ENCODE measurements at places on chromosomes 4 and X. TPM values are rescaled to one million over a fixed set of nuclear protein-coding genes. Genes with fewer than 3 reads are reported as not detected.

DNA sequence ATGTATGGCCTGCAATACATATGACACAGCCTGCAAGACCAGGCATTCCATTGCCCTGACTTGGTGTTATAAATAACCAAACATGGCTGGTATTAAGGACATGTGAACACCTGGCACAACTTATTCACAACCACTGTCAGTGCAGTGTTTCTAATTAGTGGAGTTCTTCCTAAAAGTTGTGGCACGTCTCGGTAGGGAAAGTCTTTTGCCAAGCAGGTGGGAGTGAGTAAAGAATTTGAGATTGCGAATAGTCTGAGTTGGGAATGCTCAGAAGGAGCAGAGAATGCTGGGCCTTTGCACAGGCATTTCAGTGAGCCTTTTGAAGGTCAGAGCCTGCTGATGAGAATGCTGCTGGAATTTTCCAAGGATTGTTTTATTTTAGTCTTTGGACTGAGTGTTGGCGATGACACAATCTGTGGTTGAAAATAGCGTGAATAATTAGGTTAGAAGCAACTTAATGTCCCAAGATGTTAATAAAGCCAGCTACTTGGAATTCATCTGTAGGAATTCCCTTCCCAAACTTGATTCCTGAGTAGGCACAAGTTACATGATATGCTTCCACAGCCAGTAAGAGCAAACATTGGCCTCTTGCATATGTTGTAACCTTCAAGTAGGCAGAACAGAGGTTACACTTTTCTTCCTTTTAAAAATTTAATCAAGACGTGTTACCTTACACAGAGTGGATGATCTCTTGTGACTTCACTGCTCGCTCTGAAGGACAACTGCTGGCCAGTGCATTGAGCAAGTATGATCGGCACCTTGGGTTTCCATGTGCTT lies 83.6 kb upstream of the PGRMC2 start:
- DNase-seq: peak; percentile 74
- H3K27me3 ChIP-seq: no peaks in the 10 kb centered on the region
- H3K27ac ChIP-seq: peak overlapping the region; percentile 49
- H3K4me1 ChIP-seq: peaks cover 24% of the 10 kb centered on the region
- H3K36me3 ChIP-seq: no peaks in the 10 kb centered on the region

DNA sequence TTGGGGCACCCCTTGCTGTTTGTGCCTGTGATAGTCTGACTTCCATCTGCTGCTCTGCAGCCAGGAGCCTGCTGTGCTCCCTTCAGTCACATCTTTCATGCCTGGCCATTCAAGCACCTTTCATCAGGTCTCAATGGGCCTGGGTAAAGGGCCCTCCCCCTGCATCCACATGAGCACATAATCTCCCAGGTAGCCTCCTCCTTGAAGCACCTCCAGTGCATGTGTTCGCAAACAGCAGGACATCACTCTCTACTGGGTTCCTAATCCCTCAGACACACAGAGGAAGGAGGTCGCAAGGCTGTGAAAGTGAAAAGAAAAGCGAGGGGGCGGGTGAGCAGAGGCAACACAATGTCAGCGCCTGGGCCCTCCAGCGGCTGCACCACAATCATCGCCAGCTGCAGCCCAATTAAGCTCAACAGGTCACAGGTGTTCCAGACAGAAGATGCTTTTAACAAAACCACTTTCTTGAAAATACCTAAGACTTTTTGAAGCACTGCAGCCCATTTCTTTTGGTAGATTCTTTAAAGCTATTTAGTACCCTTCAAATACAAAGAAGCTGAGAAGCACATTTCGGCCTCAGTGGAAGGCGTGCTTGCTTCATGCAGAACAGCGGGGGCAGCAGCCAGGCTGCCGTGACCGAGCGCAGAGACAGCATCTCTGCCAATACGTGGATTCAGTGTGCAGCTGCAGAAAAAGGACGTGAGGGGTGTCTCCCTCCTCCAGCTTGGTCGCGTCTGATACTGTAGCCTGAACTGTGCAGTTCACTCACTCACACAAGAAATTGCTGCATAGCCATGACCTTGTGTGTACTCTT lies 92.2 kb upstream of the SPRY1 start:
- no peaks in the 10 kb centered on the region for H3K27me3 ChIP-seq
- H3K36me3 ChIP-seq: no peaks in the 10 kb centered on the region
- no peak overlapping the region for H3K27ac ChIP-seq

DNA sequence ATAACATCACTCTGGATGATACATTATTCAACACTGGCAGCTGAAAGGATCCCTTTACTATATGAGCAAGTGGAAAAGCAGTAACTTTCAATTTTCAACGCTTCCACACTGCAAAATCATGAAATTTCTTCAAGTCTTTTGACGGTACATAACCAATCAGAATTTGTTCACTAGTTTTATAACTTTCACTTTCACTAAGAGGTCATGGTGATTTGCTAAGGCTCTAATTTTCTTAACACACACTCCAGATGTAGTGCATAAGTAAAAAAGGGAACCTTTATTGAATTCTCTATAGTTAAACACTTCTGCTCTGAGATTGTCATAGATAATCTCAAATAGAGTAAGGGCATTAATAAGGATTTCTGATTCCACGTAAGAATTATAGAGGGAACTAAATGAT lies 4.1 kb downstream of the ARMCX2 start:
- no peaks in the 10 kb centered on the region for H3K4me1 ChIP-seq
- no peak for DNase-seq
- H3K27ac ChIP-seq: no peak overlapping the region
- no peak overlapping the region for H3K4me3 ChIP-seq
- no peaks in the 10 kb centered on the region for H3K36me3 ChIP-seq
- H3K27me3 ChIP-seq: no peaks in the 10 kb centered on the region

GRCh38 chrX:150863191-150863590 lies 35.3 kb downstream of the CD99L2 start:
- no peaks in the 10 kb centered on the region for H3K27me3 ChIP-seq
- no peak overlapping the region for H3K27ac ChIP-seq
- no peak for DNase-seq
- H3K36me3 ChIP-seq: no peaks in the 10 kb centered on the region

- no peaks in the 10 kb centered on the region for H3K36me3 ChIP-seq
- H3K4me1 ChIP-seq: peaks cover 22% of the 10 kb centered on the region
- H3K27ac ChIP-seq: peak overlapping the region; percentile 77
- H3K4me3 ChIP-seq: peak overlapping the region; percentile 40
Observed at GRCh38 chr4:40576651-40577480, 52.8 kb downstream of the RBM47 start.

GRCh38 chr4:26753617-26754016 lies 107.0 kb upstream of the STIM2 start:
- no peak overlapping the region for H3K4me3 ChIP-seq
- H3K36me3 ChIP-seq: 0 out of 2 replicates have a peak, but pooled peaks cover 14% of the 10 kb centered on the region
- H3K4me1 ChIP-seq: no peaks in the 10 kb centered on the region
- no peaks in the 10 kb centered on the region for H3K27me3 ChIP-seq
- H3K27ac ChIP-seq: no peak overlapping the region
- DNase-seq: peak; percentile 1

DNA sequence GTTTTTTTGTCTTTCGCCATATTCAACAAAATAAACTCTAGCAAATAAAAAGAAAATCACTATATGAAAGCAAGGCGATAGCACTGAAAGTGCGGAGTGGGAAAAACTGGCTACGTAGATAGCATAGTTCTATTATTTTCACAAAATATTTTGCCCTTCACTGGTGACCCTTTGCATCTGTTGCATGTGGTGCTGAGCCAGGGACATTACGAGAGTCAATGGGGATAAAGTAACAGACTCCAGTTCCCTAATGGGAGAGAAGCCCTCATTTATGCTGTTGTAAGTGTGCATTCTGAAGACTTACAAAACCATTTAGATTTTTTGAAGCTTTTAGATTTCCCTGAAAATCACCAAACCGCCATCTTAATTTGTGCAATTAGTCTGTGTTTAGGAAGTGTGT lies 501.6 kb downstream of the PPARGC1A start:
- no peak overlapping the region for H3K27ac ChIP-seq
- no peaks in the 10 kb centered on the region for H3K36me3 ChIP-seq
- no peaks in the 10 kb centered on the region for H3K27me3 ChIP-seq
- no peaks in the 10 kb centered on the region for H3K4me1 ChIP-seq

GRCh38 chr4:166314902-166315301 lies 441.9 kb downstream of the TLL1 start:
- no peaks in the 10 kb centered on the region for H3K27me3 ChIP-seq
- H3K36me3 ChIP-seq: no peaks in the 10 kb centered on the region
- no peaks in the 10 kb centered on the region for H3K4me1 ChIP-seq
- H3K4me3 ChIP-seq: no peak overlapping the region
- no peak for DNase-seq
- H3K27ac ChIP-seq: no peak overlapping the region

DNA sequence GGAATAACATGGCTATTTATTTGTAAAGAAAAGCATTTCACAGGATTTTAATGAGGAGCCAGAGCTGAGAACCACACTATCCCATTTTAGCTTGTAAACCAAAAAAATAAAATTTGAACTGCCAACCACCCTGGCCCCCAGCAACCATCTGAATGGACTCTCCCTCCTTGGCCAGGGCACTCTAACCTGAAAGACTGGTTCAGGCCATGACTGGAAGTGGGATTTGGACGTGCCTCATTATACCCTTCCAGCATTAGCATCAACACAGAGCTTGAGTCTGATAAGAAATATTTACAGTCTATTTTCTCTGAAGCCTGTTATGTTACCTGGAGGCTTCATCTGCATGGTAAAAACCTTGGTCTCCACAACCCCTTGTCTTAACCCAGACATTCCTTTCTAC lies 30.0 kb downstream of the METAP1 start:
- H3K4me3 ChIP-seq: no peak overlapping the region
- H3K36me3 ChIP-seq: peaks cover 4% of the 10 kb centered on the region
- no peak overlapping the region for H3K27ac ChIP-seq
- DNase-seq: no peak
- peaks cover 25% of the 10 kb centered on the region for H3K4me1 ChIP-seq

DNA sequence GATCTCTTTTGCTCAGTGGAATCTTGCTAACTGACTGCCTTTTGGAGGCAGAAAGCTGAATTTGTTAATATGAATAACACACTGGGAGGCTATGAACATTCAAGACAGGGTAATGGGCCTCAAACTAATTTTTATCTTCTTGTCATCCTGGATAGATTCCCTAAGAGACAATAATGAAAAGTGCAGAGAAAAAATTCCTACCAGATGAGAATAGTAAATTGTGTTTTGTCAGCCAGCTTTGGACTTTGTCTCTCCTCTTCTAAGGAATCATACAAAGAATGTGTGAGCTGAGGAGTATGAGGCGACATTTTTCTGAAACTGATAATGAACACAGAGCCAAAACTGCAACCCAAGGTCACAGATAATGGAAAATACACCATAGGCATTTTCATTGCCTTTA lies 649.3 kb downstream of the IQCM start:
- H3K4me1 ChIP-seq: peaks cover 58% of the 10 kb centered on the region
- peak overlapping the region; percentile 4 for H3K27ac ChIP-seq
- H3K27me3 ChIP-seq: no peaks in the 10 kb centered on the region
- peak; percentile 19 for DNase-seq
- H3K4me3 ChIP-seq: no peak overlapping the region
- H3K36me3 ChIP-seq: no peaks in the 10 kb centered on the region

DNA sequence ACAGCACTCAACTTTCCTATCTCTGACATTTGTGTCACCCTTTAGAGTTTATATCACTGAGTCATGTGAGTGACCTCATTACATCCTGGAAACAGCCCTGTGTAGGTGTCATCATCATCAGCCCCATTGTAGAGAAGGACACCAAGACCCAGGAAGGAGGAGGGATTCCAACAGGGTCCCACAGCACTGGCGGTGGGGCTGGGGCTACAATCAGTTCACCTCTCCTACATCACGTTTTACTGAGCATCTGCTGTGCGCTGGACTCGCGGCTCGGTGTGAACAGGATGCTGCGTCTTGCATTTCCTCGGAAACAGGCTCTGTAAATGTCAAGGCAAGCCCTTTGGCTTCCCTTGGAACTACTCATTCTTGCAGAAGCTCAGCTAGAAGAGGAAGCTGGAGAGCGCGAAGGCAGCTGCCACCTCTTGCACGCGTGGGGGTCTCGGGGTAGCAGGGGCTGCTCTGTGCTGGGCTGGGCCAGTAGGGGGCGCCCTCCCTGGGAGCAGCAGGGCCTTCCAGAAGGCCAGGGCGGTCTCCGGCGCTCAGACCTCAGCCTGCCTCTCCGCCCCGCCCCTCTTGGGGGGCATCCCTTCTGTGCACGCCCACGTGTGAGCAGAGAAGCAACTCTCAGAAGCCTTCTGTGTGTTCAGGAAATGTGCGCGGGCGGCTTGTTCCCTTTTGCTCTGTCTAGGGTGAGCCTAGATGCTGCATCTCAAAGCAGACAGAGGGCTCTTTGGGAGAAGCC lies 29.0 kb downstream of the REELD1 start:
- peak; percentile 45 for DNase-seq
- no peaks in the 10 kb centered on the region for H3K36me3 ChIP-seq
- no peak overlapping the region for H3K27ac ChIP-seq
- no peaks in the 10 kb centered on the region for H3K27me3 ChIP-seq

GRCh38 chrX:52870046-52870445 lies 2.2 kb upstream of the XAGE3 start:
- H3K4me3 ChIP-seq: no peak overlapping the region
- no peaks in the 10 kb centered on the region for H3K4me1 ChIP-seq
- no peaks in the 10 kb centered on the region for H3K27me3 ChIP-seq
- no peaks in the 10 kb centered on the region for H3K36me3 ChIP-seq
- DNase-seq: peak; percentile 3

GRCh38 chr4:147789596-147789995 lies 57.7 kb downstream of the ARHGAP10 start:
- H3K27me3 ChIP-seq: no peaks in the 10 kb centered on the region
- peak; percentile 10 for DNase-seq
- H3K27ac ChIP-seq: no peak overlapping the region
- no peaks in the 10 kb centered on the region for H3K36me3 ChIP-seq

GRCh38 chrX:29671421-29671820 lies 543.9 kb upstream of the MAGEB2 start:
- no peaks in the 10 kb centered on the region for H3K4me1 ChIP-seq
- H3K27ac ChIP-seq: no peak overlapping the region
- no peak for DNase-seq
- no peaks in the 10 kb centered on the region for H3K36me3 ChIP-seq

- no peaks in the 10 kb centered on the region for H3K36me3 ChIP-seq
- peak within 1 kb of the TSS; percentile 85 for H3K4me3 ChIP-seq
- DNase-seq: peak; percentile 83
- H3K27me3 ChIP-seq: no peaks in the 10 kb centered on the region
Observed at GRCh38 chrX:115560978-115561604, at the start of gene PLS3. TSS of gene PLS3 (plus strand) at chrX:115561174. CDS start at chrX:115610251, 49,077 bp downstream.

CD40LG gene
- total RNA-seq: not detected

RP2 gene
- total RNA-seq: 19.7 TPM

HMX1 gene
- not detected for total RNA-seq

CYSLTR1 gene
- total RNA-seq: not detected

LNX1 gene
- total RNA-seq: 10.9 TPM

GABRG1 gene
- total RNA-seq: not detected

CT45A3 gene
- total RNA-seq: not detected

GAGE1 gene
- total RNA-seq: not detected

GAB3 gene
- 0.25 TPM for total RNA-seq

TNIP3 gene
- 1.4 TPM for total RNA-seq

SUPT20HL2 gene
- not detected for total RNA-seq
